ENCODE measurements at places on chromosomes 5 and 9.

DNA sequence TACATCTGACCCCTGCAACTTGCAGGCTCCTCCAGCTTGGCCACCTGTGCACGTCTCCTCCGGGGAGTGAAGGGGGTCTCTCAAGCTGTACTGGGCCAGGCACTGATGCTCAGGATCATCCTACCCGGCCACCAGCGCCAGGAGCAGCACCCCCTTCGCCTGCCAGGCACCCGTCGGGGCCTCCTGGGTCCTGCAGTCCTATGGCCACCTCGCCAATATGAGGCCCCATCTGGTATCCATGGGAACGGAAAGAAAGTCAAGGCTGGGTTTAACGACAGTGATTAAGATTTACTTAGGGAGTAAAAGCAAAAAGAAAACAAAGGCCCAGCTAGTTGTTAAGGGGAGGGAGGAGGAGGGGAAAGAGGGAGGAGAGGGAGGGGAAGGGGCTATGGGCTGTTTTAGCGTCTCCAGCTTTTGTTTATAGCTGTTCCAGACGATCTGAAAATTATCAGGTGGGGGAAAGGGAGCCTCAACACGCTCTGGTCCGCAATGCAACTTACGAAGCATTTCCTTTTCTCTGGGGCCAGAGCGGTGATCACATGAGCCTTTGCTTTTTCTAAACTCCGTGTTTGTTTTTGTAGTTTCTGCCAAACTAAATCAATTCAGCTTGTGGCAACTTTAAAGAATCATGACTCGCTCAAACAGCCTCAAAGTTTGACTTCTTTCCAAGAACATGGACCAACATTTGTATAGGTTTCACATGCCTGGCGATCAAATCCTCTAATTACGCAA, 132.4 kb downstream of the ROR2 start:
- no peak for DNase-seq

GRCh38 chr5:76813982-76814562, 4.8 kb upstream of the F2RL1 start:
- no peak for DNase-seq

DNA sequence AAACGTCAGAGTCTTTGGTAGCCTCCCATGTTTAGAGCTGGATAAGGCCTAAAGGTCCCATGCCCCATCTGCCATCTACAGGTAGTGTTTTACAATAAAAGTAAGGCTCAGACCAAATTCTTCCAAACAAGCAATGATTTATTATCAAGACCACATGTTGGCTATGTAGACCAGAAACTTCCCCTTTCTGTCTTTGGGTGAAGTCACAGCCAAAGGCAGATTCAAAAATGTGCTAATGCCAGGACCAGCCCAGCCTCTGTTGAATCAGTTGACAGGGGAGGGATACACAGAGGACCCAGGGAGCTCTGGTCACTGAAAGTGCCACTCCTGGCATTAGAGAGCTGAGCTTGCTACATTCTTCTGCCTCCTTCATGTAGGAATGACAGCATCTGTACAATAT, 360.8 kb downstream of the NTRK2 start:
- DNase-seq, result no peak

GRCh38 chr5:77104813-77105212, 17.7 kb upstream of the ZBED3 start:
- DNase-seq, result no peak

DNA sequence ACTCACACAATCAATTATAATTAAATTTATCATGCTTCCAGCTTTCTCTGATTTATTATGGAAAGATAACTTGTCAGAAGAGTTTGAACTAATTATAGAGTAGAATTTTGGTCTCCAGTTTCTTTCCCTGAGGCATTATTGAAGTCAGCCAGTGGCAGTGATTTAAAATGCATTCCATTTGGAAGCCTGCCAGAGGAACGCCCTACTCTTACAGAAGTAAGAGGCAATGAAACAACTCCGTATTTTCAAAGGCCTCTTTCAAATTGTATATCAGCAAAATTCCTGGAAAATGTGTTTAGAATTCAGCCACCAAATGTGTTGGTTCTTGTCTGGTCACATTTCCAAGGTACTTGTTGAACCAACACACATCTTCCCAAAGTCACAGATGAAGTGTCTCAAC, 640.9 kb downstream of the SEMA5A start:
- no peak for DNase-seq

DNA sequence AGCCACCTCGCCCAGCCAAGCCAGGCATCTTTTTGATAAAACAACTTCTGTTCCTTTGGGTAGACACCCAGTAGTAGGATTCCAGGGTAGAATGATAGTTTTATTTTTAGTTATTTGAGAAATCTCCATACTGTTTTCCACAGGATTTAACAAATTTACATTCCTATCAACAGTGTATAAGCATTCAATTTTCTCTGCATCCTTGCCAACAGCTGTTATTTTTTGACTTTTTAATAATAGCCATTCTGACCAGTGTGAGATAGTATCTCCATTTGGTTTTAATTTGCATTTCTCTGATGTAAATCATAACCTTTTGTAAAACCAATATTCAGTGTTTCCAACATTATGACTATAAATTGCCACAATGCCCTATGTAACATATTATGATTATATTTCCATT, 28.2 kb upstream of the CCNB1 start:
- no peak for DNase-seq

DNA sequence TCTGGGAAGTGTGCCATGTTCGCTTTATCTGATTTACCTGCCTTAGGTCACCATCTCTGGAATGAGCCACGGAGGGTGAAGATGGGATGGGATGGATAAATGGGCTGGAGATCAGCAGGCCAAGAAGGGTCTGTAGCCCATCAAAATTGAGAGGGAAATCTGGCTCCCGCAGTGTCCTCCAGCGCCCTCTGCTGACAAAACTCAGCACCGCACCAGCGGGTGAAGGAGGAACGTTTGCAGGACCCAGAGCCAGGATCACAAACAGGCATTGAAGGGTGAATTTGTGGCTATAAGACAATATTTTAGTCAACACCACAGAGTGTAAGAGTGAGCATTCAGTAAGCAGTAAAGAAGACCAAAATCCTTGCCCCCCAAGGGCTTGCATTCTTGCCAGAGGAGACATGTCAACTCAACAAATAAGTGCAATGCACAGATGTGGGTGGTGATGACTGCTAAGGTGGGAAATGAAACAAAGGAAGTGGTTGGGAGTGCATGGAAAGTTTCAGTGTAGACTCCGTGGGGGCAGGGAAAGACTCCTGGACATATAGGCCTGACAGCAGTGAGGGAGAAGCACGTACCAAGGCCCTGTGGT, 124.4 kb downstream of the TENT4A start:
- no peak for DNase-seq

- DNase-seq, result no peak
Measured at GRCh38 chr5:130331332-130331731, 427.1 kb downstream of the CHSY3 start.

DNA sequence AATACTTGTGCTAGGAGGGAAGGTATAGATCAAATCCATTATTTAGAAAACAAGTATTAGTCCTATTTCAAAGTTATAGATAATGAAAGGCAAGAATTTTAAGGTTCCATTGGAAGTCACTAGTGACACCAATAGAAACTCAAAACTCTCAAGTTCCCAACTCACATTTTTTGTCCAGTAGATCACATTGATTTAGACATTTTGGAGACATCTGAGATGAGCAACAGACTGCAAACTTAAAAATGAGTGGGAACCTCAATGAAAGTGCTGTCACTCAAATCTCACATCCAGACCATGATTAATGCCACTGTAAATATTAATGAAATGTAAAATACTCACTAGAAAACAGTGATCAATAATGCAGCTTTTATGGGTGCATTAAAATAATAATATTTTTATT, 405.0 kb downstream of the ENC1 start:
- no peak for DNase-seq

- DNase-seq, result peak; percentile 15
Measured at GRCh38 chr5:1540166-1540565, 16.4 kb upstream of the LPCAT1 start.

GRCh38 chr5:5179597-5179996, 39.5 kb downstream of the ADAMTS16 start:
- no peak for DNase-seq

DNA sequence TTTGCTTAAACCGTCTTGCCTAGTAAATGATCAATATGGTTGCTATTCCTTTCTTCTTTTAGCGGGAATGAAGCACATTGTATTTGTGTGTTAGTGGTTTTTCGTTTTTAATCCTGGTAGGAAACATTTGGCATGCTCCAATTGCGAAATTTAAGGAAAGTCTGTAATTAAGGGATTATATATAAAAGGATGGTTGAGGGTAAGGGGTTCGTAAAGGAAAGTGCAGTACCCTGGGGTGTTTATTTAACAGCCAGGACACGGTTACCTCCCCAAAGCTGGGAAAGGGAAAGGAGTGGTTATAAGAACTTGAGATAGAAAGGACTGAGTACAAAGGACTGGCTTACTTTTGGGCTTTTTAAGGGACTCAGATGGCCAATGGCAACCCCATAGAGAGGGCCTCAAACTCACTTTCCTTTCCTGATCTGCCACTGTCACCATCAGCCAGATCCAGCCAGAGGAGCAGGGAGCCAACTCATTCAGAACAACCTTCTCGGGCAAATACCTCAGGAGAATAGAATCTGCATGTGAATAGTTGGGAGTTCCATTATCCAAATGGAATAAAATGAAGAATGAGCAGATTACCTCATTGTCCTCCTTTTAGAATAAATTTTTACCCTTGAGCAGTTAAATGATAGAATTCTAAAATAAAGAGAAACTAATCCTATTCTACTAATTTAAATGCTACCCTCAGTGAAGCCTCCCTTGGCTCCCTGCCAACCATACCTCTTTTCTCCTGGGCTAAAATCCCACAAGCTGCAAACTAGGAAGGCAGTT, 117.7 kb downstream of the SNCAIP start:
- DNase-seq, result no peak

DNA sequence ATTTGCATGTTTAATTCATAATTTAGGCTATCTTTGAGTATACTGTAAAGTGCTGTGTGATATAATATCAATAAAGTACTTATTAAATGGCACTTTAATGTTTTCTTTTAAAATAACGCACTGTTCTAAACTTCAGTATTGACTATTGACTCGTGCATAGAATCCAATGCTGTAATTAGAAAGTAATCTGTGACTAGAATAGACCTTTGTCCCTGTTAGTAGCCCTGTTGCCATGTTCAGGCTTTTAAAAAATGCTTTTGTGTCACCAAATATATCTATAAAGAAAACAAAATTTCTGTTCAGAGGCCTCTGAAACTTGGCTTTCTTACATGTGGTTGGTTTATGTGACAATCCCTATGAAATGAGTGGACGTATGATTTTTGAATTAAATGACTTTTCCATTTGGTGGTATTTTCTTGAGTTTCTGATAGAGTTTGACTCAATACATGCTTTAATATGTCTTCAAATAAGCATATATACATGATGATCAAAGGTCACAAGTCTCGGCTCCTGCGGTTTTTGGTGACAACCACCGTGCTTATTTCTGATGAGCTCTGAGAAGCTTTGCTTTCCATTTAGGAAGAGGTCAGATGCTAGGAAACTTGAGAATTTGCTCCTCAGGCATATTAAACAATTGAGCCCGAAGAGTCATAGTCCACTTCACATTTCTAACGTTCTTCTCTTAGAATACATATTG, 174.7 kb downstream of the NR3C1 start:
- DNase-seq, result no peak

DNA sequence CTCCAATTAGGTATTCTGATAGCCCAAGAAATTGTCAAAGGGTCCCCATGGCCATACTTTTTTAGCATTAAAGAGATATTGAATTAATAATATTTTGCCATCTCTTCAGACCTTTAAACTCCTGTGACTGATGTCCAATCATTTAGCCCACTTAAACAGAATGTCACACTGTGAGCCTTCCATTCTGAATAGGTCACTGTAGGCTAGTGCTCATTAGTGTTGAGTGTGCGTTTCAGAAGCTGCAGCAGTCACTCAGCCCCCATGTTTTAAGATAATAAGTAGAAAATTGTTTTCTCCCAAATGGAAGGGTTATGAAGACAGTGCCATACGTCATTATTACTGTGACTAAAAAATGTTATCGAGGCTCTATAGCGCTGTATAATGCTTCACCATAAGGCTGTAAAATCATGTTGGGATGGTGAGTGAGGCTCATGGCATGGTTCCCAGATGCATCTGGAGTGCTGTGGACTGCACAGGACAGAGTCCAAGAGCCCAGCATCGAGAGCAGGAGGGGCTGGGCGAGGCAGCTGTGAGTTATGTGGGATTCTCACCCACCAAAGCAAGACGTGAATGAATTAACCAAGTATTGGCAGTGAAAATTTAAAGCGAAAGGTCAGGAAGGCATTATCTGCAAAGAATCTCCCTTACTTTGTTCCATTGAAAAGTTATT, 2112.9 kb upstream of the WWC1 start:
- DNase-seq, result no peak

- no peak for DNase-seq
Measured at GRCh38 chr5:12805165-12805698, 901.0 kb upstream of the CTNND2 start.

DNA sequence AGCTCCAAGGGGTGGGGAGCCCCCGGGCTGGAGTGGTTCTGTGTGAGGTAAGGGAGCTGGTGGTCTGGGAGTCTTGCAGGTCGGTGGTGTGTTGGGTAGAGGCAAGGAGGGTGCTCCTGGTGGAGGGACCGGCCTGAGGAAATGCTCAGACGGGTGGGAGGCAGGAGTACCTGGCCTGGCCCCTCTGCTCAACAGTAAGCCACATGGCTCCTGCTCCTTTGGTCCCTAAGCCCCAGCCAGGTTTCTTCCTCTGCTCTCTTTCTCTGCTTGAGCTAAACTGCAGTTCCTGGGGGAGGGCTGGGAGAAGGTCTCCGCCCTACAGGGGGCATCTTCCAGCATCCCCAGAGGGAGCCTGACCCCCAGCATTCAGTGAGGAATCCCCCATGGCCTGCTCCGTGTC, 17.2 kb downstream of the TSPAN17 start:
- peak; percentile 5 for DNase-seq

DNA sequence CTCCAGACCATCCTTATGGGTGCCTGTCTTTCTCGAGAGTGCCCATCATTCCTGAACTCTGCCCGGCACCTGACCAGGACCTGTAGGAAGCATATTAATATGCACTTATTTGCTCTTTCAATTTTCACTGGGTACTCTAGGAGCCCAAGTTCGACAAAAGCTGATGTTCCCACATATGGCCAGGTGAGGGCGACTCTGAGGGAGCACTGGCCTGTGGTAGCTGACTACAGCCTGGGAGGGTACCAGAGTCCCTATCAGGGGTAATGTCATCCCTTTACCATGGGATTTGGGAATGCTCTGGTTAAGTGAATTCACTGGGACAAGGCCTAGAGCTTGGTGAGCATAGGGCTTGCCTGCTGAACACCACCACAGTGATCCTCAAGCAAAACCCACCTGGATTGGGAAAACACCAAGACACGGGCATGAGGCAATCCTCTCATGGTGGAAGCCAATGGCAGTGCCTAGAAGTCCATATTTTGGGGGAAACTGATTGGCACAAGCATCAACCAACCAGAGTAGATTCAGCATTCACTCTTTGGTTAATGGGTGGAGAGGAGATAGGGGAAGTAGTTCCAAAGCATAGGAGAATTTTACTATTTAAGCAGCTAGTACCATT, 112.2 kb downstream of the MTX3 start:
- DNase-seq, result no peak

DNA sequence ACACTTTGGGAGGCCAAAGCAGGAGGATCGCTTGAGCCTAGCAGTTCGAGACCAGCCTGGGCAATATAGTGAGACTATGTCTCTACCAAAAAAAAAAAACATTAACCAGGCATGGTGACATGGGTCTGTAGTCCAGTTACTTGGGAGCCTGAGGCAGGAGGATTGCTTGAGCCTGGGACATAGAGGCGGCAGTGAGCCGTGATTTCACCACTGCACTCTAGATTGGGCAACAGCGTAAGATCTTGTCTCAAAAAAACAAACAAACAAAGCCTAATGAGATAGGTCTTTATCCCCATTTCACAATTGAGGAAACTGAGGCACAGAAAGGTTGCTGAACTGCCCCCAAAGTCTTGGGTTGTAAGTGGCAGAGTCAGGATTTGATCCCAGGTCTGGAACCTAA, 70.5 kb upstream of the RAD23B start:
- DNase-seq, result no peak

GRCh38 chr5:115179394-115180164, 9.9 kb upstream of the TRIM36 start:
- no peak for DNase-seq
